ENCODE measurements at places on chromosomes 3 and 15.

- DNase-seq, result no peak
These were observed 37.2 kb downstream of the CMSS1 start for GRCh38 chr3:99854756-99855298.

DNA sequence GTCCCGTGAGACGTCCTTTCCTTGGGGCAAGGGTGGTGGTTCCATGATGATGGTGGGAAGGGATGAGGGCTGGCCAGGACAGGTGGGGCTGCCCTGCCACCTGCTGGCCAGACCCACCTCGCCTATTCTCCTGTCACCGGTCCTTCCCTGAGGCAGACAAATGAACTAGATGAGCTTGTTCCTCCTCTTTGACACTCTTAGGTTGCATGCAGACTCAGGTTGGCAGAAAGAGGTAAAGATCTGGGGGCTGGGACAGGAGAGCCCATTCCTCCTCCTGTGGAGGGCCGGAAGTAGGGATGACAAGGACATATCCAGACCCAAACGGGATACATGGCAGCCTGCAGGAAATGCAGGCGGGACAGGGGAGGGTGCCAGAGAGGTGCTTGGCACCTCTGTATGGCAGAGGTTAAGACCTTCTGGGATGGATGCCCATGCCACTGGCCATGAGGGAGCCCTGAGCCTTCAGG is 38.6 kb downstream of the ACSBG1 start:
- no peak for DNase-seq

DNA sequence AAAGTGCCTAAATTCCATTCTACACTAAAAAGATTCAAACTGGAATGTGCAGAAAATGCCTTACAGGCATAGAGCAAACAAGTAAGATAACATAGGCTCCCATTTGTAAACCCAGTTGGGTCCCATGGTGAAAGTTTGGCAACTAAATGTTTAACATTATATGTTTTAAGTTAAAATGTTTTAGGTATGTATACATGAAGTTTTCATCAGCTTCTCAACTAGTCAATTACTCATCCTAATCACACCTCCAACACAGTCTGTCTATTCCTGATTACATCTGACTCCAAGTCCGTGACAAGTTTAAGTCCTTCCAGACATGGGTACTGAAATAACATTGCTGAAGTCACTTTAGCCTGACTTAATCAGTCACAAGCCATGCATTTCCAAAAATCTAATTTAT is 25.0 kb downstream of the MYLK start:
- DNase-seq, result no peak

- no peak for DNase-seq
These were observed 62.2 kb downstream of the SLC15A2 start for GRCh38 chr3:121956363-121956762.

DNA sequence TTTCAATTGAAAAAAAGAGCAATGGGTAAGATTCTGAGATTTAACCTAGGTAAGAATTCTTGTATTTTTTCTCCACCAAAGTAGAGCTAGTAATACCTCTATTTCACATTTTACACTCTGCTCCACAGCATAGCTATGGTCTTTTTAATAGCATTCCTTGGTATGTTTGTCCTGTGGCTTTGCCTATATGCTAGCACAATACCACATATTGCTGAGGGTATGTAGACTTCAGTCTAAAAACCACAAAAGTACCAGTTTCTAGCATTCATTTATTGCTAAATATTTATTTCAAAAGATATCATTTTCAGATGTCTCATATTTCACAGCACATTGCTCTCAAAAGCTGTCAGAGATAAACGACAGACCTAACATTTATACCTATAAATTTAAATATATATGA is 18.2 kb upstream of the EOGT start:
- DNase-seq, result no peak

DNA sequence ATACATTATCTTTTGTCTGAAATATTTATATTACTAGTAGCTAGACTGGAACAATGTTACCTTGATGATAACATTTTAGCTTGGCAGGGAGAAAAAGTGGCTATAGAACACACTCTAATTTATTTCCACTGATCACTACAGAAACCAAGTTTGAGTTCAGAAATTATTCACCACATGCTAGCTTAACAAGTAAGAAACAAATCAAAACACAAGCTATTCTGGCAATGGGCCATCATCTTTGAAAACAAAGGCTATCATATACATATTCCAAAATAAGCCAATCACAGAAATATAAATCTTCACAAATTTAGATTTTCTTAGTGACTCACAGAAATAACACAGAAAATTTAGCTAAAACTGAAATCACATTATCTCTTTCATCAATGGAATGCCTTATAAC is 17.1 kb downstream of the AQR start:
- DNase-seq, result no peak

GRCh38 chr3:189563853-189564563 is 67.2 kb upstream of the TP63 start:
- no peak for DNase-seq

DNA sequence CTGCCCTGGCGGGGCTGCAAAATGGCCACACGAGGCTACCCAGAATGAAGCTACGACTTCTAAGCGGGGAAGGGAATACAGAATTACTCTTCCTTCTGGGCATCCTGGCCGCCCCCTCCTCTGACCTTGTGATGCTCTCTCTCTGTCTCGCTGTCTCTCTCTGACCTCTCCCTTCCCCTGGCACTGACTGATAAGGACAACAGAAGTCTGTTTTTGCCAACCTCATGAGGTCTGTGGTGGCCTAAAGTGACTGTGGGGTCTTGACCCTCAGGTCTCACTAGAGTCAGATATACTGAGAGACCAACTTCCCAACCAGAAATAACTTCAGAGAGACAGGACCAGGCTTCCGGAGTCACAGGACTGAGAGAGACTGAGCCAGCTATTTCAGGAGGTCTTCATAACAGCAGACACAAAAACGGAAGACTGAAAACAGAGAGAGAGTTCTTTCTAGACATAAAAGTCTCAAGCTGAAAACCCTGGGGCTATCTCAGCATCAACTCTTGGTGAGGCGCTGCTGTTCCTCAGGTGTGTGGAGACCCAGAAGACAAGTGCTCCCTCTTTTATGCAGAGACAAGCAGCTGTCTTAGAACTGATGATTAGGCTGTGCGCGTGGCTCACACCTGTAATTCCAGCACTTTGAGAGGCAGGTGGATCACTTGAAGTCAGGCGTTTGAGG is 38.2 kb upstream of the CFAP161 start:
- no peak for DNase-seq

- DNase-seq, result no peak
These were observed 186.4 kb downstream of the WDR72 start for GRCh38 chr15:53573091-53573490.

- DNase-seq, result no peak
These were observed 315.3 kb downstream of the NR2F2 start for GRCh38 chr15:96645796-96646195.

- no peak for DNase-seq
These were observed 71.3 kb upstream of the LRTM1 start for GRCh38 chr3:54999159-54999558.

- DNase-seq, result no peak
These were observed 8.7 kb downstream of the HLTF start for GRCh38 chr3:149077628-149078027.

GRCh38 chr15:85753791-85754452 is 40.8 kb downstream of the KLHL25 start:
- no peak for DNase-seq

DNA sequence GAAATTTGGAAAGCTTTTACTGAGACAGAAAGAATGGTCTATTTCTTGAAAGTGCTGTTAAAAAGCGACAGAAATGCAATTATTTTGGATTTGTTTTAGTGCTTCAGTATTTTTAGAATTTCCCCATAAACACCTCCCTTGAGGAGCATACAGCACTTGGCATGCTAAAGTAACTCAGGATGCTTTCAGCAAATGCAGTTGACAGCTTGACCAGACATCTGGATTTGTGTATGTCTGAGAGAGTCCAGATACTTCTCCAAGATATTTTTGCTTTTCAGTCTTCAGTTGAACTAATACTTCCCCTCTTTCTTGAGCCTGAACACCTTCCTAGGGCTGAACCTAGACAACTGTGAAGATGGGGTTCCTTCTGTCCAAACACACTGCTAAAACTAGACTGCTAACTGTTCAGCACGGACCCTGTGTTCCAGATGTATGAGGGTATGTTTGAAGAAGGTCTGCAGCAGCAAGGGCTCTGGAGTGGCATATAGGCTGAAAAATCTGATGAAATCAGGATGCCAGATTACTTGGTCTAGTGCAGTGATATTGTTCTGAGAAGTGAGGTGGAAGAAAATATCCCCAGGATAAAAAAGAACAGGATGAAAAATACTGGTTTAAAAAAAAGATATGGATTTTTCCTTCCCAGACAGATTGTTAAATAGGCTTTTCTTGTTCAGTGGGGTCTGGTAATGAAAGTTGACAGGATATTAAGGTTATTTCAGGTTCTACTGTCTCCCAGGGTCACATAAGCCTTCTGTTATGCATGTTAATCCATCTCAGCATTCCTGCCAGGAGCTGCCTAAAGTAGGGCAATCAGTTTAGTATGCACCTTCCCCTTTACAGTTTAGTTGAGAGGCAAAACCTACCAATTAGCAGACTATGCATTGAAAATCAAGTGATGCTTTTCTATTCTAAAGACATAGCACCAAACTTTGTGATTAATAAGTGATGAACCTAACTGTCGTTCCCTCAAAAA is 516.9 kb upstream of the TBL1XR1 start:
- DNase-seq, result no peak

- no peak for DNase-seq
These were observed 104.8 kb downstream of the ETFA start for GRCh38 chr15:76206325-76206976.

- no peak for DNase-seq
These were observed 120.8 kb downstream of the RFTN1 start for GRCh38 chr3:16392717-16393116.

DNA sequence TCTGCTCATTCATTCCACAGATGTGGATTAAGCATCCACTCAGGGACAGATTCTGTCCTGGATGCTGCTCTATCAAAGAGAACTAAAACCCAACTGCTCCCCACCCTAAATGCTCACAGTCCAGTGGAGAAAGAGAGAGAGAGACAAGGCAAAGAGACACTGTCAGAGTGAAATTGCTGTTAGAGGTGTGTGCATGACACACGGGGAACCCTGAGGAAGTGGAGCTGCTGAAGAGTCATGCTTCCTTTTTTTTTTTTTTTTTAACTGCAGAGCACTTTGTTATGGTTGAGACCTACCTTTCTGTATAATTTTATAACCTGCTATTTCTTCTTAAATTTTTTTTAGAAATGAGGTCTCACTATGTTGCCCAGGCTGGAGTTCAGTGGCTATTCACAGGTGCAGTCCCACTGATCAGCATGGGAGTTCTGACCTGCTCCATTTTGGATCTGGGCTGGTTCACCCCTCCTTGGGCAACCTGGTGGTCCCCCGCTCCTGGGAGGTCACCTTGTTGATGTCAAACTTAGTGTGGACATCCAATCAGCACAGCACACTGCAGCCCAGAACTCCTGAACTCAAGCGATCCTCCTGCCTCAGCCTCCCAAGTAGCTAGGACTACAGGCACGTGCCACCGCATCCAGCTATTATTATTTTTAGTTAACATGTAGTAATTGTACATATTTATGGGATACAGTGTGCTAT is 18.2 kb upstream of the PSTPIP1 start:
- DNase-seq, result no peak

- DNase-seq, result no peak
These were observed 134.8 kb downstream of the THRB start for GRCh38 chr3:24359645-24360462.

GRCh38 chr3:120092474-120092873 is 1.8 kb downstream of the GSK3B start:
- DNase-seq, result no peak

DNA sequence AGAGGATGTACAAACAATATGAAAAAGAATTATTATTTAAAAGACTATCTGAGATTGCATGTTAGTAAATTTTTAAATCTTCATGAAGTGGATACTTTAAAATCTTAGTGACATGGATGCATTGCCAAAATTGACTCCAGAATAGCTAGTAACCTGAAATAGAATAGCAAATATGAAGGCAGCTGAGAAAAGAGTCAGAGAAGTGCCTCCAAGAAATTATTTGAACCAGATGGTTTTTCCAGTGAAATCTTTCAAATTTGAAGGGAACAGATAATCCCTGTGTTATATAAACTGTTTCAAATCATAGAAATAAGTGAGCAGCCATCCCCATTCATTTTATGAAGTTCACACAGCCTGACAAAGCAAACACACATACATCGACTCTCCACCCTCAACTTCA is 29.6 kb downstream of the FSIP1 start:
- DNase-seq, result no peak
